ENCODE measurements at places on chromosomes 5 and 9.

GRCh38 chr9:121582641-121583040 is 68.8 kb upstream of the DAB2IP start:
- no peak for DNase-seq

DNA sequence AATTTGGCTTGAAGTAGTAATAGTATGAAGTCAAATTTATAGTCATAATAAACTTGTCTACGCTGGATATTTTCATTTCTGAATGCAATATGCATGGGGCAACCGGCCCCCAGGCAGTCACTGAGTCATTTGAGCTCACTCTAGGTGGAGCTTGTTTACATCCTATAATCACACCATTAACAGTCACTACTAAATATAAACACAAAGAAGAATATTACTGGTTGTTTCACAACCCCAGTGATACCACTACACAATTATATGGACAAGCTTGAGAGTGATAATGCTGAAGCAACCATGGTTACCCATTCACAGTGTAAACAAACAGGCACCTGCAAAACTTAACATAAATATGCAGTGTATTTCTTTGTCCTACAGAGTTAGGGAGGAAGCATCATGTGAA is 68.7 kb downstream of the MARCHF3 start:
- DNase-seq, result no peak

- DNase-seq, result no peak
These were observed 6.5 kb downstream of the HMGXB3 start for GRCh38 chr5:150007050-150007449.

DNA sequence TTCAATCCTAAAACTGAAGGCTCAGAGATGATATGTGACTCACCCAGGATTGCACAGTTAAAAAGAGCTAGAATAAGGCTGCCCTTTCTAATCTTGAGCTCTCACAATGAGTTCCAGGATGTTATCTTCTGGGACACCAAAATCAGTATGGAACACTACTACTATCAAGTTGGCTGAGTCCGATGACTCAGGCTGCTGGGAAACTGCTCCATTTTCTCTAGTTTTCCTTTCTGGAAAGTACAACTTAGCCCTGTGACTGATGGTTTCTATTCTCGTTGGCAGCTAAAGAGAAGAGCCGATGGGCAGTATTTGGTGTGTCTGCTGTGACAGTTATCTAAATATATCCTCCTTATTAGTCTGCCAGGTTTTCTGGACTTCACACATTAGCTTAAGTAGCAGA is 37.9 kb upstream of the DPYSL3 start:
- no peak for DNase-seq

DNA sequence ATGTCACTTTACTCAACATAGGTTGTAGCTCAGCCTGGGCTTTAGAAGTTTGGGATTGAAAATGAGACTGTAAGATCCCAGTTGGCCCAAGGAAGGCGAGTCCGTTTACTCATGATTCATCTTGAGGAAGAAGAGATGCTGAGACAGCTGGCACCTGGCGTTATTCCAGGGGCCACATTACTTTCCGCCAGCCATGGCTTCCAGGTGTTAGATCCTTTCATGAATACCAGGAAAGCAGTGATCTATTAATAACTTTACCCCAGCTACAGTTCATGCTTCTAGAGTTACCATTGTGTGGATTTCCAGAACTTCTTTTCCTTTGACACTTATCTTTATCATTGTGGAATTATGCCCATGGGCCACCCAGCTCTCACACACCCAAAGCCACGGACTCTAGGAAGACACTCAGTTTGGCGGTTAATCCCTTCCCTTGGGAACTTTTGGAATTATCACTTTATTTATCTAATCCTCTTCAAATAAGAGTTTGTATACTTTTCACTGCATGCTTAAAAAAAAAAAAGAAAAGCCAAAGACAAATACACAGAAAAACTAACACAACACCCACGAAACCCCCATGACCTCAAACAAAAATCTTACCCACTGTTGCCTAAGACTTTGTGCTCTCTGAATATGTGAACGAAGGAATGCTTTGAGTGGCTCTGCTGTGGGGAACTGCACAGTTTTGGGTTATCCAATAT is 26.9 kb downstream of the RAI14 start:
- no peak for DNase-seq

- DNase-seq, result no peak
These were observed 141.7 kb downstream of the MVB12B start for GRCh38 chr9:126468141-126468825.

GRCh38 chr5:78610636-78611035 is 37.9 kb downstream of the LHFPL2 start:
- DNase-seq, result no peak

DNA sequence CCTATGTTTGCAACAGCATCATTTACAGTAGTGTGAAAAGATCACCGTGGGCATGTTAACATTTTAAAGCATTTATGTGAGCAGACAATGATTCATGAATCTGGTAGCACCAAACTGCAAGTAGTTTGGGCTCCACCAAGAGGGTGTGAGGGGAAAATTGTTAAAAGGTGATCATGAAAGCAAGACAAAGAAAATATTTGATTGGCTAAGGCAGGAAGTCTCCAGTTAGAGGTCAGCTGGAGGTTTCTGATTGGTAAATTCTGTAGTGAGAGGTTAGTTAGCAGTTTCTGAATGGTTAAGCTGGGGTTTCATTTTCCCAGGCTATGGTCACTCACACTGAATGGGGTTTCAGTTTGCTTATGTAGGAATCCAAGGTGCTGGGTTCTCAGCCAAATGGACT is 13.5 kb upstream of the DRD1 start:
- DNase-seq, result no peak

DNA sequence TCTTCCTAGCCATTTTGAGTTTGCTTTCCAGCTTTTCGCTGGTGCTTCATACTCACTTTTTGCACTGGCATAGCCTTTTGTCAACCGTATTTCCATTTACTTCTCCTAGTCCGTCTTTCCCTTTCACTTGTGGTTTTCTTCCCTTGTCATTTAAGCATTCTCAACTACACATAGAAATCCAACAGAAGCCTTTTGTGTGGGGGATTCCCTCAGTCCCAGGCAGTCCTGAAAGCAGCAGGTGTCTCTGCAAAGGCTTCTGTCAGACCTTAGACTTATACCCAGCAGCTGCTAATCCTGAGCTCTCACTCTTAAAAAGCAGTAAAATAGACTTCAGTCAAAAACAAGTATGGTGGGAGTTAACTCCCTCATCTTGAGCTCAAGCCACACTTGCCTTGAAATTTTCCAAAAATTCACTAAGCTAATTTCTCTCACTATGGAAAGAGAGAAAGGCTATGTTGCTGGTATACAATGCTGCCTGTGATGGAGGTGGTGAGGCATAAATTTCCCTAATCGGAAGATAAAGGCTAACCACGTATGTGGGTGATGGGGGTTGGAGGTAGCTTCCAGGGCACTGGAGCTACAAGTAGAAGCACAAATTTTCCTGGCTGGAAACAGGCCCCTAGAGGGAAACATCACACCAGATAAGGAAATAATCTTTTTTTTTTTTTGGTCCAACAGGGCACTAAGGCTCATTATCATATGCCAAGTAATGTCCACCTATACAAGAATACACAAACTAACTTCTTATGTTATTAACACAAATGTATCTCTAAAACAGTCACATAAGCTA is 34.8 kb upstream of the IFNK start:
- DNase-seq, result no peak

GRCh38 chr9:1332156-1332555 is 282.0 kb downstream of the DMRT2 start:
- no peak for DNase-seq

- DNase-seq, result no peak
These were observed 190.6 kb downstream of the ISL1 start for GRCh38 chr5:51573835-51574234.

GRCh38 chr9:8696516-8696915 is 896.9 kb upstream of the DMAC1 start:
- DNase-seq, result no peak

GRCh38 chr9:117218951-117219350 is 195.9 kb downstream of the ASTN2 start:
- DNase-seq, result no peak

DNA sequence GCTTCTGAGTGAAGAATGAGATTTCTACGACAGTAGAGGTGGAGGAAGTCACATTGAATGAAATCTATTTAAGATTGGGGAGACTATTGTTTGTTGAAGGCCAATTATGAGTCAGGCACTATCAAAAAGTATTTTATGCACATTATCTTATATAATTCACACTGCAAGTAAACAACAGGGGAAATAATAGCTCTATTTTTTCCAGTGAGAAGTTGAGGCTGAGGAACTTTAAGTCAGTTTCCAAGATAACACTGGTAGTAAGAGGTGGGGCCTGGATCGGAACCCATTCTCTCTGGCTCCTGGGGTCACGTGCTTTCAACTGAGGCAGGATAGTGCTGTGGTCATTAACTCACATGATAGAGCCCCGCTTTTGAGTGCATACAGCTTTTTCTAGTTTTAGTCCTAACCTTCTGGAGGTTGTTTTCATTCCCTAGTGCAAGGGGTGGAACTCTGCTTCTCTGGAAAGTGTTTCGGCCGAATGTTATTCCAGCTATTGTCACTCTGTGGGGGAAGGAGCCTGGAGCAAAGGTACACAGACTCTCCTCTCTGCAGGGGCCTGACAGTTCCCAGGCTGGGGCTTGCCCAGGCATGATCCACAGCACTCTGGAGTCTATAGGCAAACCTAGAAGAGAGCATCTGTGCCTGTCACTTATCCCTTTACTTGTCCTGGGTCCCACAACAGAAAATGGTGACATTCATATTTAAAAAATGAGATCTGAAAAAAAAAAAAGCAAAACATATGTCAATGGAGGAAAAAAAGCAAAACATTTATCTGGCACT is 352.4 kb upstream of the ACTBL2 start:
- no peak for DNase-seq

DNA sequence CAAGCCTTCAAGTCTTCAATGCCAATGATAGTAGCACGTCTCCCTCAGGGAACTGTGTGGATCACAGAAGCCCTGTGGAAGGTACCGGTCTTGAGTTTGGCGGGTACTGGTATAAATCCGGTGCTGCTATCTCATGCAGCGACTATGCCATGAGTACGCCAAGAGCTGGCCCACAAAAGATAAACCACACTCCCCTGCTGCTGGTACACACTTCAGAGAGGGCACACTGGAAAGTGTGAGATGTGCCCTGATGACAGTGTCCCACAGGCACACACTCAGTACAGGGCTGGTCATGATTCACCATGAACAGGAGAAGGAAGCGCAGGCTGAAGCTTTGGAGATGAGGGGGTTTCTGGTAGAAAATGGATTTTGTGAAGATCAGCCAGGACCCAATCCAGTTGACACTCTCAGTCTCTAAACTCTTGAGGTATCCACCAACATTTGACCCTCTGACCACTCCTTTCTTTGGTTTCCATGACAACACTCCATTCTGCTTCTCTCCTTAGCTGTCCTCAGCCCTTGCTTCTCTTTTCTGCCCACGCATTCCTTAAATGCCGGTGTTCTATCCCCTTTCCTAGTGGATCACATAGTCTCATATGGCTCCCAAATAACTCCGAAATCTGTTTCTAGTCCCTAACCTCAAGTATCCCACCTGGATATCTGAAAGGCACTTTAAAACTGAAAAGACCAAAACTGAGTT is 5.1 kb downstream of the AMACR start:
- no peak for DNase-seq

DNA sequence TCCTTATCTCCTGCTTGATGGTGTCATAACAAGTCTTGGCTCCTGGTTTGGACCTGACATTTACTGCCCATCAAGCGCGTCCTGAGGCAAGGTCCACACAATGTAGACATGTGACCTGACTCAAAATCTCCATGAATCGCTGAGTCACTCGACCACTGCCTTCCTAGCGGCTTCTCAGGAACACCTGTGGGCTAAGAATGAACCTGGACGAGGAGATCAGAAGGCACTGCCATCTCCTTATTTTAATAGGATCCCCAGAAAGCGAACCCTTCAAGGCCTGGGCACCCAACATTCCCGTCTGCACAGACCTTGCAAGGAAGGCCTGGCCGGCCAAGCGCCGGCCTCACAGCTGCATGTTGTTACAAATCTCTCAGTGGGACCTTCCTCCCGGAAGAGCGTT is 60.6 kb upstream of the IRX1 start:
- DNase-seq, result no peak

DNA sequence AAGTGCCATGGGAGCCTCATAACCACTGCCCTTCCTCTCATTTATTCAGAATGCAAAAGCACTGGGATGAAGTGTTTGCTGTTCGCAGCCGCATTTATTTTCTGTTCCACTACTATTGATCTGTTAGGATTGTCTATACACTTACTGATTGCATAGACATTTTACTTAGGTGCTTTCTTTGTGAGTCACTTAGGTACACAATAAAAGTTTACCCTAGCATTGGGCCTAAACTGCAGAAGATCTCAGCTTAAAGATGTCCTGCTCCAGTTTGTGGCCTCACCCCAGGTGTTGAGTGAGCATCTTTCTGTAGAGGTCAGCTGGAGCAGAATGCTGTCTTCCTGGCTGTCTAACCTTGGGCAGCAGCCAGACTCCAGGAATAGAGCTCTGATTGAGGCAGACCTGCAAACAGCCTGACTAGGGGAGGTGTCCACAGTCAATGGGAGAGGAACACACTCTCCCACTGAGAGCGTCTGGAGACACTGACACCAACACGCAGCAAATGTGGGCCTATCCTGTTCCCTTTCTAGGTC is 54.0 kb downstream of the GPR21 start:
- DNase-seq, result no peak
